ENCODE measurements at places on chromosomes 7 and 10.

DNA sequence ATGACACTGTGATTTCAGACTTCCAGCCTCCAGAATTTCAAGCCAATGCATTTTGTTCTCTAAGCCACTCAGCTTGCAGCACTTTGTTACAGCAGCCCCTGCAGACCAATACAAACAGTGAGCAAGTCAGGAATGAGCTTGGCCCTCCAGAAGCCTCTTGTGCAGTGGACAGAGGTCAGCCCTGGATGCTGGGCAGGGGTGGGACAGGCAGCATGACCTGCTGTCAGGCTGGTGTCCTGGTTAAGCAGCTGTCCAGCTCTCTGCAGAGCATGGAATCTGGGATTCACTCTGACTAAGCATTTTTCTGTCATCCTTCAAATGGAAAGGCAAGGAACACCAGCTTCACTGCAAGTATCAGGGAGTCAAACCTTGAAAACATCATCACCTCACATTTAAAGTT, 85.5 kb upstream of the GDF10 start:
- no peak for DNase-seq

- DNase-seq: no peak
Observed at GRCh38 chr10:120949609-120950031, 98.5 kb downstream of the WDR11 start.

GRCh38 chr7:158302274-158303070, 285.2 kb downstream of the PTPRN2 start:
- no peak for DNase-seq

DNA sequence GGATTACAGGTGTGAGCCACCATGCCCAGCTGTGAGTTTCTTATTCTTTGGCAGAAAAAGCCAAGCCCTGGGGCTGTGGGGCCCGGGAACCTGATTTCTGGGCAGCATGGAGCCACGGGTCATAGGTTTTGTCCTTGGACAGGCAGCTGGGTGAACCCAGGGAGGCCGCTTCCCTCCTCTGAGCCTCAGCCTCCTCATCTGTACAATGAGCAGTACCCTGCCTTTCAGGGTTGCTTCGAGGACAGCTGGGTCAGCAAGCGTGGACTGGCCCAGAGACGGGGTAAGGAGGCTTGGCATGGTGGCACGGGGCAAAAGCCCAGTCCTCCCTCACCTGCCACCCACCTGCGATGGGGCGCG, 84.1 kb upstream of the GNA12 start:
- no peak for DNase-seq

Data from Panc1 (cell line).